Fibroblast of gingiva (primary cell): ENCODE measurements at places on chromosomes 6 and 20.

- no peak for DNase-seq
These were observed 20.9 kb downstream of the FAM8A1 start for GRCh38 chr6:17621003-17621402.

- no peak for DNase-seq
These were observed 83.1 kb downstream of the MYLK4 start for GRCh38 chr6:2667617-2668016.

GRCh38 chr6:139752086-139752485 is 377.6 kb upstream of the CITED2 start:
- no peak for DNase-seq

- no peak for DNase-seq
These were observed 124.6 kb downstream of the SYCP2 start for GRCh38 chr20:59808729-59809381.

DNA sequence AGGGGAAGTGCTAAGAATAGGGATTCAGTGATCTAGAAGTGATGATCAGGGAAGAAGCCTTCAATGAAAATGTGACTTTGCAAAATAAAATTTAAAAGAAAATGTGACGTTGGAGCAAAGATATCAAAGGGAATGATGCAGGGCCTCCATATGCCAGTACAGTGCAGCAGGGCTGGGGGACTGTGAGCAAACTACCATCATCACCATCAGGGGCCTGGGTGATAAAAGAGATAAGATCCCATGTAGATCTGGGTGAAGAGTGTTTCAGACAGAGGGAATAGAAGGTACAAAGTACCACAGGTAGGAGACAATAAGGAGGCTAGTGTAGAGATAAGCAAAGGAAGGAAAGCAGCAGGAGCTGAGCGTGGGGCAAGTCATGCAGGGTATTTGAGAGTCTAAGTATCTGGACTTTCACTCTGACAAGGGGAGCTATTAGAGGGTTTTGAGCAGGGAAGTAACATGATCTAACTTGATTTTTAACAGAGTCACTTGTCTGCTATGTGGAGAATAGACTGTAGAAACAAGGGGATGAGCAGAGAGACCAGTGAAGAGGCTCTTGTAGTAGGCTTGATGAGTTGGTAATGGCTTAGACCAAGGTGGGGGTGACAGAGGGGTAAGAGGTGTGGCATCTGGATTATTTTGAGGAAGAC is 295.6 kb downstream of the ZFAND3 start:
- DNase-seq, result no peak

DNA sequence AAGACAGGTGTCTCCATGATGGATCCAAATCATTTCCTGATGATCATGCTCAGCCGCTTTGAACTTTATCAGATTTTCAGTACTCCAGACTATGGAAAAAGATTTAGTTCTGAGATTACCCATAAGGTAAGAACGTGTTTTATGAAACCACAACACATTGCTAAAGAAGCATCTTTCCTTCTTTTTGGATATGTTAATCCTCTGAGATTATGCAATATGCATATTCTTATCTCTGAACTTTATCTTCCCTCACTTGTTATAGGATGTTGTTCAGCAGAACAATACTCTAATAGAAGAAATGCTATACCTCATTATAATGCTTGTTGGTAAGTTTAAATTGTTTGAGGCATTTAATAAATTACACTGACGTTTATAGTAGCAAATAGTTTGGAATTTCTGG is 78.2 kb downstream of the PRPH2 start:
- DNase-seq, result no peak

DNA sequence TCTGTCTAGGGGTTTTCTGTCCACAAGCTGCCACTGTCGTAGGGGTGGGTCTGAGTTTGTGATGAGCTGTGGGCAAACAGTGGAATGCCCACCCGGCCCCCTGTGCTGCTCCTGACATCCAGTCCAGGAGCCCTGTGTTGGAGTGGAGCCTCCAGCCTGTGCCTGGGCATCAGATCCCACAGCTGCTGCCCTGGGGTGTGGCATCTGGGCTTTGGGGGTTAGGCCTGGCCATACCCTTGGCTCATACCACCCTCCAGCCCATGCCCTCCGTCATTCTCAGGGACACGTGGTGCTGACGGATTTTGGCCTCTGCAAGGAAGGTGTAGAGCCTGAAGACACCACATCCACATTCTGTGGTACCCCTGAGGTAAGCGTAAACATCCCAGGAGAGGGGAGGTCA is 12.9 kb downstream of the SGK2 start:
- no peak for DNase-seq

DNA sequence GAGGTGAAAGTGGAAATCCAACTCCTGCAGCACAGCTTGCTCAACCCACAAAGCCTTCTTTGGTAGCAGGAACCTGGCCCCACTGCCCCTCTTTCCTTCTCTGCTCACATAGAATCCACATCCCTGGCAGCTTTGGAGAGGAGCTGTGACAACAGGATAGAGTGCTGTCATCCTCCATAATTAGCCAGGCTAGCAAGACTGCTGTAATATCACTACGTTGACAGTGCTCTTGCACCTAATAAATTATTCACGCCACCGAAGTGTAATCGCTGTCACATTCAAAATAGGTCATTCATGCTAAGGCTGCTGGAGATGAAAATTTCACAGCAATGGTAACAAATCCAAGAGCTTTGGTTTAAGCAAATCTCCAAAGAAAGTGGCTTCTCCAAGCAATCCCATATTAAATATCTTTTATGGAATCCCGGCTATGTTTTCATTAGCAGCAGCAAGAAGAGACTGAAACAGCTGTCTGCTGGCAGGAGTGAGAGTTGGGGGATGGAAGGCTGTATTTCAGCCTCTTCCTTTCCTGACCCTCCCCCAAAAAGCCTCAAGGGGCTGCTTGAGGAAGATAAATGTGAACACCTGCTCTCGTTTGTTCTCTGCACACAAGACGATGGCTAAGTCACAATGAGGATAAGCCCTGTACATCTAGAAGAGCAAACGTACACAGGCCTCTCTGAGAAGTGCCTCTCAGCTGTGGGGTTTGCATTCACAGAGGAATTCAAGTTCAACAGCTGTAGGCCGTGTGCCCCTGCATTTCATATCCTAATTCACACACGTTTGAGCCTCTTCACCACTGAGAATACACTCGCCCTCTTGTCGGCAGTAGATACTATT is 16.5 kb downstream of the RIPOR2 start:
- no peak for DNase-seq
